ENCODE measurements at places on chromosomes 1 and 21. TPM values are rescaled to one million over a fixed set of nuclear protein-coding genes. Genes with fewer than 3 reads are reported as not detected.
A peak's percentile ranks its signal among the peaks of the same experiment; 100 is the strongest.

- DNase-seq: peak; percentile 36
- H3K4me3 ChIP-seq: no peak overlapping the region
- H3K36me3 ChIP-seq: peaks cover 4% of the 10 kb centered on the region
- H3K4me1 ChIP-seq: peaks cover 8% of the 10 kb centered on the region
Observed at GRCh38 chr1:155882235-155882634, 22.9 kb downstream of the SYT11 start.

The ELAPOR1 gene
- polyA plus RNA-seq: 0.91 TPM

The AHCYL1 gene
- 21.5 TPM for polyA plus RNA-seq

The FAM163A gene
- not detected for polyA plus RNA-seq

The MAP10 gene
- polyA plus RNA-seq: 0.50 TPM

DNA sequence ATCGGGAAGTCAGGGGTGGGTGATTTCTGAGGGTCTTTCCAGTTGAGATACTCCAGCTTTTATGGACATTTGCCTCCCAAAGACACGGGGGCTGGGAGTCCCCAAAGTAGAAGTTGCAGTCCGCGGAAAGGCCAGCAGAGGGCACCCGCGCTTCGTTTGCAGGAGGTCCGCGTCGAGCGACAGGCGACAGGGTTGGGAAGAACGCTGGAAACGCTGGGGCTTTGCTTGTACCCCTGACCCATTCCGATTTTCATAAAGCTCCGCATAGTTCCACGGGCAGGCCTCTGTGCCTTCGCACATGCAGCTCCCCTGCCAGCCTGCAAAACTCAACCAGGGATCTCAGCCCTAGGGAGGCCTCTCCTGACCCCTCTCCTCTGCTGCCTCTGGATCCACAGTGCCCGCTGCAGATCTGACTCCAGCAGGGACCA lies 44.2 kb upstream of the LAPTM5 start:
- H3K36me3 ChIP-seq: no peaks in the 10 kb centered on the region
- no peak overlapping the region for H3K4me3 ChIP-seq
- peaks cover 13% of the 10 kb centered on the region for H3K4me1 ChIP-seq
- peak; percentile 82 for DNase-seq
- H3K27ac ChIP-seq: no peak overlapping the region

The RPF1 gene
- 26.9 TPM for polyA plus RNA-seq

- no peaks in the 10 kb centered on the region for H3K27me3 ChIP-seq
- H3K27ac ChIP-seq: no peak overlapping the region
- no peak overlapping the region for H3K4me3 ChIP-seq
- no peaks in the 10 kb centered on the region for H3K36me3 ChIP-seq
- no peaks in the 10 kb centered on the region for H3K4me1 ChIP-seq
- DNase-seq: no peak
Observed at GRCh38 chr1:205914155-205914507, 29.1 kb downstream of the SLC26A9 start.

GRCh38 chr1:167412920-167413319 lies 105.4 kb downstream of the CD247 start:
- no peaks in the 10 kb centered on the region for H3K27me3 ChIP-seq
- DNase-seq: peak; percentile 25
- no peak overlapping the region for H3K27ac ChIP-seq
- H3K4me1 ChIP-seq: peaks cover under 1% of the 10 kb centered on the region

GRCh38 chr1:182650678-182651338 lies 33.6 kb downstream of the RGS8 start:
- no peak for DNase-seq
- no peak overlapping the region for H3K27ac ChIP-seq
- H3K4me1 ChIP-seq: peaks cover 7% of the 10 kb centered on the region
- no peaks in the 10 kb centered on the region for H3K27me3 ChIP-seq
- no peaks in the 10 kb centered on the region for H3K36me3 ChIP-seq

The BMP8A gene
- 1.0 TPM for polyA plus RNA-seq

DNA sequence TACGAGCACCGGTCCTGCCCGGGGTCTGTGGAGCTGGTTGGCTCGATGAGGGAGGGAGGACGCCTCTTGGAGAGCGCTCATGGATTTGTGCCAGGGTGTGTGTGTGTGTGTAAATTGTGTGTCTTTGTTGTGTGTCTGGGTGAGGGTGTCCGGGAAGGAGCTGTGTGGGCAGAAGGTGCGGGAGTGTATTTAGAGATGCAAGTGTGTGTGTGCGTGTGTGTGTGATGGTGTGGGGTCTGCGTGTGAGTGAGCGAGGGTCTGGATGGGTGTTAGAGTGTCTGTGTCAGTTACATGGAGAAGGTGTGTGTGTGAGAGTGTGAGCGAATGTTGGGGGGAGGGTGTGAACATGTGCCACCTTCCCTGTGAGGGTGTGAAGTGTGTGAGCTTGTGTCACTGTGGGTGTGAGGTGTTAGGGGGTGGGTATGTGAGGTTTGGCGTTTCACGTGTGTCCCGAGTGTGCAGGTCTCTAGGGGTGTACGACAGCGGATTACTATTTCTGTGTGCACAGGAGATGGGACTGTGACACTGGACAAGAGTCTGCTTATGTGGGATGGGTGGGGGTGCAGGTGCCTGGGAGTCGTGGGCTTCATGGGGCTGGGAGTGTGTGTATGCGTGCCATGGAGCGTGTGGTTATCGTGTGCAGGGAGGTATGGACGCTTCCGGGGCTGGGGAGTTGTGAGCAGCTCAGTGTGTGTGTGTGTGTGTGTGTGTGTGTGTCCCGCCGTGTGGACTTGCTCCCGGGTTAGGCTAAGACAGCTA lies 880 bp downstream of the IGSF21 start:
- DNase-seq: no peak
- H3K4me3 ChIP-seq: no peak overlapping the region
- peaks cover 3% of the 10 kb centered on the region for H3K4me1 ChIP-seq
- H3K27ac ChIP-seq: no peak overlapping the region
- H3K36me3 ChIP-seq: no peaks in the 10 kb centered on the region

DNA sequence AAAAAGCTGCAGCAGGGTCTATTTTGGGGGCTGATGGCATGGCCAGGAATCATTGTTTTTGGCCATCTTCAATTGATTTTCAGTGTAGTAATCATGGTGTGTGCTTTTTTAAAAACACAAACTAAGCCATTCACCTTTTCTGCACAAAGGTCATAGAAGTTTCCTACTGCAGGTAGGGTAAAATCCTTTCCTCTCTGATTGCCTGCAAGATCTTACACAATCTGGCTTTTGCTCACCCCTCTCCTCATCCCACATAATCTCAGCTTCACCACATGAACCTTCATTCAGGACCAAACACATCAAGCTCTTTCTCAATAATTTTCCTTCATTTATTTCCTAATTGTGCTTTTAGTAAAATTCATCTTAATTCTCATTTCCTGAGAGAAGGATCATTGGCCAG lies 38.3 kb upstream of the GBP5 start:
- H3K27ac ChIP-seq: no peak overlapping the region
- H3K4me3 ChIP-seq: no peak overlapping the region
- H3K4me1 ChIP-seq: peaks cover 21% of the 10 kb centered on the region

Data from B cell (primary cell).